GM23338 (cell line): ENCODE measurements at places on chromosomes 16 and 17.

GRCh38 chr16:84505249-84506187 is 1.1 kb upstream of the MEAK7 start:
- DNase-seq: no peak

DNA sequence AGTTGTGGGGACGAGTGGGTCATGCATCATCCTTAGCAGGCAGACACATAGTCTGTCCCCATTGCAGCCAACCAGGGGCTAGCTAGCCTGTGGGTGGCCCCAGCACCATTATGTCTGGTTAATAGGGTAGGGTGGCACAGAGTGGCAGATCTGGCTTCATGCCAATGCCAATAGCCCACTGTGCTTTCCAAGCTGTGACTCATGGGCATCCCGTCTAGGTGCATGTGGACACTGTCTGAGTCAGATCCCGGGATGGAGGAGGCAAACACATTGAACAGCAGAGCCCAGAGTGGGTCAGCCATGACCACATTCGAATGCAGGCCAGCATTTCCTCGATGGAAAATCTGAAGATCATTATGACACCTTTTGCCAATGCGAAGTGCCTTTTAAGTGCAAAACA is 2.5 kb downstream of the HS3ST2 start:
- no peak for DNase-seq

GRCh38 chr17:77769215-77769614 is 189.3 kb upstream of the TNRC6C start:
- no peak for DNase-seq

GRCh38 chr16:247027-247426 is 12.4 kb downstream of the FAM234A start:
- DNase-seq: no peak

GRCh38 chr17:60421273-60422161 is 772 bp upstream of the CHCT1 start:
- DNase-seq: peak; percentile 87

DNA sequence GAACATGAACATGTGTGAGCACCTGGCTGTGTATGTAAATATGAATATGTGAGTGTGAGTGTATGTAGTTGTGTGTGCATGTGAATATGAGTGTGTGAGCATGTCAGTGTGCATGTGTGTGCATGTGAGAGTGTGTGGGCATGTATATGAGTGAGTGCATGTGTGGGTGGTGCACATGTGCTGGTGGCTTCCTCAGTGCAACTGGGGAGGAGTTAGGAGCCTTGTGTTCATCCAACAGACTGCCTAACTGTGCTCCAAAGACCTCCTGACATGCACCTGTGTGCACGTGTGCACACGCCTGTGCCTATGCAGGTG is 1.4 kb downstream of the TMEM235 start:
- no peak for DNase-seq

- no peak for DNase-seq
Observed at GRCh38 chr17:72631568-72631948, 460.9 kb downstream of the SLC39A11 start.

DNA sequence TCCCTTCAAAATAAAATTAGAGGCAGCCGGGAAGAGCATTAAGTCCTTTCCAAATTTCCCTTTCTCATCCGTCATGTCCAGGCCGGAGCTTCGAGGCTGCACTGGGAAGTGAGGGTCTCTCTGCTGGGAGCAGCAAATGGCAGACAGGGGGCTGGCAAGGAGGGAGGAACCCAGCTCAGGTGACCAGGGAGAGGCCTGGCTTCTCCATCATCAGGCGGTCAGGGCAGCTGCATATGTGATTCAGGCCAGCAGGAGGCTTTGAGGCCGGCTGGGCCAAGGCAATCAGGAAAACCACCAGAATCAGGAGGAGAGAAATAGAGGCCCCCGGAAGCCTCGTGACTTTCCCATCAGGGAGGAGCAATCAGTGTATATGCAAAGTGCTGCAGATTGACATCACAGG is 85.0 kb upstream of the RPL38 start:
- peak; percentile 87 for DNase-seq

GRCh38 chr17:69457603-69458002 is 43.1 kb downstream of the MAP2K6 start:
- DNase-seq: no peak

DNA sequence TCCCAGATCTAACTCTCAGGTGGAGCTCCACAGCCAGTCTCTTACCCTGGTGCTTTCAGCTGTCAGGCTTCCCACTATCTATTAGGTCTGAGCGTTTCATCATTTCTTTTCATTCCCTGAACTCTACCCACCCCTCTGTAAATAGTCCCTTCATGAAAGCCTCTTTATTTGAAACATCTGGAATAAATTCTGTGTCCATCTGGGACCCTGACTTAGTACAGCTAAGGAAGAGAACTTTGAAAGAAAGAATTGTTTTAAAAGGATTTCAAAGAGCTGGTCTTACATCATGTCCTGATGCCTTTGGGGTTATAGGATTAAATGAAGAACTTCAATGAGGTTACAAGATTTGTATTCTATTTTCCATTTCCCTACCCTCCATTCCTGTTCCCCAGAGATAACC is 388.5 kb upstream of the CA10 start:
- DNase-seq: no peak

- no peak for DNase-seq
Observed at GRCh38 chr17:29610395-29610794, 12.3 kb downstream of the CORO6 start.

DNA sequence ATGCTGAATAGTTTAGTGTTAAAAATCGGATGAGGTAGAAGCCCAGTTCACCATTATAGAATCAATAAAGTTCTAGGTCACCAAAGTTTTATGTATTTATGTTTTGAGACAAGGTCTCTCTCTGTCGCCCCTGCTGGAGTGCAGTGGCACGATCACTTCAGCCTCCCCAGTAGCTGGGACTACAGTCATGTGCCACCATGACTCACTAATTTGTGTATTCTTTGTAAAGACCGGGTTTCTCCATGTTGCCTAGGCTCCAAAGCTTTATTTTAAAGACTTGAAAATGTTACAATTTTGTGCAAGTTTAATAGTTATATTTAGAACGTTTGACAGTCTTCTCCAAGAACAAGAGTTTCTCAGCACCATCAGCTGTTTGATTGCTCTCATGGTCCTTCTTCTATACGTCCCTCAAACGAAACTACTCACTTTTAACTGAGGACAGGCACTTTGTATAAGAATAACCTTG is 32.1 kb downstream of the NDE1 start:
- DNase-seq: peak; percentile 78

GRCh38 chr17:79954281-79955166 is 81.1 kb downstream of the TBC1D16 start:
- DNase-seq: no peak

- peak; percentile 48 for DNase-seq
Observed at GRCh38 chr17:65185668-65186382, 48.7 kb downstream of the RGS9 start.

GRCh38 chr16:88405216-88406060 is 22.7 kb downstream of the ZNF469 start:
- no peak for DNase-seq

DNA sequence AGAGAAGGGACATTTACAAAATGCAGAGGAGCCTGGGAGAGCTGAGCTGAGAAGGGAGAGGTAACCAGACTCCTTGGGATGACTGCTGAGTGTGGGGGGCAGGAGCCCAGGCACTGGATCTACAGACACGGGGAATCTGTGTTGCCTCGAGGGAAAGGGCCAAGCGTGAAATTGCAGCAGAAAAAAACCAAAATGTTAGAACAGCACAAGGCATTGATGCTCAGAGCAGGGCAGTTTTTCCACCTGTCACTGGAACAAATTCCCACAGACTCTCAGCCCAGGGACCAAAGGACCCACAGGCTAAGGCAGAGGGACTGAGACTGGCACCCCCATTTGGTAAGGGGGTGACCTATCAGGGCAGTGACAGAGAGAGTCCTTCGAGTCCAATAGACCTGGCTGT is 2.0 kb downstream of the PITPNM3 start:
- DNase-seq: no peak

- no peak for DNase-seq
Observed at GRCh38 chr16:8920645-8921346, 38.6 kb downstream of the LITAFD start.

DNA sequence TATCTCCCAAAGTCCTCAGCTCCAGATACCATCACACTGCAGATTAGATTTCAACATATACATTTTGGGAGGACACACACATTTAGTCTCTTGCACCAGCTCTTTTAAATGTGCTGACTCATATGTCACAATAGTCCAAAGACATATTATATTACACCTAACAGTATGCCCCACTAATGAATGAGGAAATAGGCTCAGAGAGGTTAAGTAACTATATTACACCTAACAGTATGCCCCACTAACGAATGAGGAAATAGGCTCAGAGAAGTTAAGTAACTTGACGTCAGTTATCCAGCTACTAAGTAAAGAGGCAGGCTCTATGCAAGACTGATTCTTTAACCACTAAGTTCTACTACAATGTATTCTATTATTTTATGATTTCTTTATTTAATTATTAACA is 9.7 kb downstream of the IRX6 start:
- DNase-seq: no peak

- DNase-seq: no peak
Observed at GRCh38 chr16:11212798-11213196, 43.2 kb downstream of the SOCS1 start.

GRCh38 chr17:72388765-72389473 is 268.1 kb downstream of the SOX9 start:
- no peak for DNase-seq

GRCh38 chr16:14501331-14502255 is 128.5 kb downstream of the PARN start:
- peak; percentile 82 for DNase-seq

DNA sequence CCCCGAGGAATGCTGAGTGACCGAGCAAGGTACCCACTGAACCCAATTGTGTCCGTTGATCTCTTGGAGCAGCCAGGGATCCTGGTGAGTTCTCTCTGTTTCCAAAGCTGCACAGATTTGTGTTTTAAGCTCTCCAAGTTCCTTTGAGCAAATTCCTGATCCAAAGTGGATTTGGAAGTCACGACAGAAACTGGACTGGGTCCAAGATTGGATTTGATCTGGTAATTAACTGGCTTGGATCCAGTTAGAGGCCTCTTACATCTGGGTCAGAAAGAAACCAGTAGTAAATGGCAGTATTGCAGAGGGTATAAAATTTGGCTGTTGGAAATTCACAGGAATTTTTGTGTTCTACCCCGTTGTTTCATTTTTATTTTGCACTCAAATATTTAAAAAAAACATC is 119.5 kb downstream of the PMP22 start:
- DNase-seq: no peak

- no peak for DNase-seq
Observed at GRCh38 chr16:61681124-61681523, 355.1 kb downstream of the CDH8 start.

GRCh38 chr17:17326275-17326875 is 23.2 kb downstream of the NT5M start:
- DNase-seq: no peak

GRCh38 chr17:17114592-17115225 is 72.5 kb downstream of the MPRIP start:
- DNase-seq: no peak

DNA sequence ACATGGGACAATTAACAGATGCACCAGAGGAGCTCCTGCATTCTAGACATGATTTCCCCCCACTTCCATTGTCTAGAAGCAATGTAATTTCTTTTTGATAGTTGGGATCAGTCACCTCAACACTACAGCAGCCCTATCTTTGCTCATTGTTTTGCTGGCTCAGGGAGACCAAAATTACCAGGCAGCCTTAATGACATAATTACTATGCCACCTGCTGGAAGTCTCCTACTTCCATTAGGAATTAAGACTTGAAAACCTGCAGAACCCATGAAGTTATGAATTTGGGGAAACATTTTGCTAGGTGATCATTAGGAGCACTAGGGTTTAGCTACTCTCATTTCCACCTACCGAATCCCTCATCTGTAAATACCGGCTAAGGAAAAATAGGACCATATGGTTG is 312.0 kb upstream of the CA10 start:
- DNase-seq: peak; percentile 6

DNA sequence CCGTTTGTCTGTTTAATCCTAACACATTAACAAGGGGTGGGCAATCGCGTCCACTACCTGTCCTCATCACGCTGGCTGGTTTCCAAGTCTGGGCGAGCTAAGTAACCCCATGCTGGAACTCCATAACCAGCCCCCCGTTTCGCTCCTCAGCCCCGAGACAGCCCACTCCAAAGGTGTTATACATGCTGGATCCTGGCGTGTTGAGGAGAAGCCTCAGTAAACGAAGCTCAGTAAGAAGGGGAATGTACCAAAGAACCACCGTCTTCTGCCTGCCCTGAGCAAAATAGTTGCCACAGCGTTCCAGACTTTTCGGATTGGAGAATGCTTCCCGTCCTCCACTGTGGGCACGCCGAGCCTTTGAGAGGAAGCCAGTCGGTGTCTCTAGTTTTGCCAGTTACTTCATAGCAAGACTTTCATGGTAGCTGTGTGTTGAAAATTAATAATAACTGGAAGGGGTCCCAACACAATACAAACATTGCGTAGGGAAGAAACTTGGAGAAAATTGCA is 16.1 kb upstream of the C17orf78 start:
- DNase-seq: no peak

GRCh38 chr17:63015824-63016223 is 49.8 kb downstream of the TANC2 start:
- no peak for DNase-seq
